ENCODE measurements at places on chromosomes 3 and 15.

DNA sequence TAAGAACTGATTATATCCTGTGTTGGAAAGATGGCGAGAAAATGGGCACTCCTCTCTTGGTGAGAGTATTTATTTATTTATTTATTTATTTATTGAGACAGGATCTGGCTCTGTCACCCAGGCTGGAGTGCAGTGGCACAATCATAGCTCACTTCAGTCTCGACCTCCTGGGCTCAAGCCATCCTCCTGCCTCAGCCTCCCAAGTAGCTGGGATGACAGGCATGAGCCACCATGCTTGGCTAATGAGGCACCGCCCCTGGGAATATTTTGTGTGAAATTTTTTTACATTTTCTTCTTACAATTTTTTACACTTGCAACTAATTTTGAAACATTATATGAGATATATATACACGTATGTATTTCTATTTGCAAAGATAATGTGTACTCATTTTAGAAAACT is 150.5 kb upstream of the PRR20G start:
- no peak for DNase-seq

DNA sequence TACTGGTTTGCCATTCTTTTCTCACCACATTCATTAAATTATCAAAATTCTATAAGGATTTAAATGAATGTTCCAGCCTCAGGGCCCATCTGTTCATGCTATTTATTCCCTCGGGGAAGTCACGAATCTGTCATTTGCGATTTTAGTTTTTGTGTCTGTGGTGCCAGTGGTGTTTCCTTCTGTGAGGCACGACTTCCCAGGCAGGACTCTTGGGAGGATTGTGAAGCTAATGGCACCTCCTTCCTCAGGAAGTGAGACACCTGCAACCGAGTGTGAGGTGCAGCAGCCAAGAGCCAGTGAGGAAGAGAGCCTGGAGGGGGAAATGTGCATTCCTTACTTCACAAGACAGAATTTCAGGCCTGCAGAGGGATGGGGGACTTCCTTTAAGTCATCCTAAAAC is 24.1 kb downstream of the SV2B start:
- DNase-seq: no peak

DNA sequence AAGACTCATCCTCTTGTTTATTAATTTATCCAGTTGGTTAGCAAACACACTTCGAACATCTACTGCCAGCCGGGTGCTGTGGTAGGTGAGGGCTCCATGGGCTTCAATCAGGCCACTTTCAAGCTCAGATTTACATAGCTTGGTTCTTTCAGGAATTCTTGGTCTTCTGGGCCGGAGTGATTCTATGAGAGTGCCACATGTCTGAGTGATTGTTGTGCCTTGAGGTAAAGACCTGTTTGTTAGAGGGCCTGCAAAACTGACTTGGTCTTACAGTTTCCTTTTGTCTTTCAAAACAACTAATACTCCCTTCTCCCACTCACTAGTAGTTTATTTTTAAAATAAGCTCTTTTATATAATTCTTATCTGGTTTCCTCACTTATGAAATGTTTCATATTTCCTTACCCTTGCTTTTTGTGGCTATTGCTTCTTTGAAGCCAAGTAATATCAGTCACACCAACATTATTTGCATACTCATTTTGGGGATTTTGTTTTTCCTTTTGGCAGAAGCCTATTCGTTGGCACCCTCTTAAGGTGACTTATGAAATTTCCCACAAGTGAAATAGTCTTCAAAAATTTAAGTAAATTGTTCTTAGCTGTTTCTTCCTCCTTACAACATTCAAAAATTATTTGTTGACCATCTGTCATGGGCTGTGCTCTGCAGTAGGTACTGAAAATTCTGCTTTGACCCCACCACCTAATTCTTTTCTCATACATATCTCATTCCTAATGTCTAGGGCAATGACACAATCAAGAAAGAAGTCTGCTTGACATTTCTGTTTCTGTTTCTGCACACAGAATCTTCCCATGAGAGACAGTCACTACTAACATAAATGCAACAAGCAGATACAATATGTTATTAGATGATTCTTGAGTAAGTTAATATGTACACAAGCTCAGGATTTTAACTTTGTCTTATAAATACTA is 120.2 kb downstream of the LRRC28 start:
- DNase-seq: no peak

DNA sequence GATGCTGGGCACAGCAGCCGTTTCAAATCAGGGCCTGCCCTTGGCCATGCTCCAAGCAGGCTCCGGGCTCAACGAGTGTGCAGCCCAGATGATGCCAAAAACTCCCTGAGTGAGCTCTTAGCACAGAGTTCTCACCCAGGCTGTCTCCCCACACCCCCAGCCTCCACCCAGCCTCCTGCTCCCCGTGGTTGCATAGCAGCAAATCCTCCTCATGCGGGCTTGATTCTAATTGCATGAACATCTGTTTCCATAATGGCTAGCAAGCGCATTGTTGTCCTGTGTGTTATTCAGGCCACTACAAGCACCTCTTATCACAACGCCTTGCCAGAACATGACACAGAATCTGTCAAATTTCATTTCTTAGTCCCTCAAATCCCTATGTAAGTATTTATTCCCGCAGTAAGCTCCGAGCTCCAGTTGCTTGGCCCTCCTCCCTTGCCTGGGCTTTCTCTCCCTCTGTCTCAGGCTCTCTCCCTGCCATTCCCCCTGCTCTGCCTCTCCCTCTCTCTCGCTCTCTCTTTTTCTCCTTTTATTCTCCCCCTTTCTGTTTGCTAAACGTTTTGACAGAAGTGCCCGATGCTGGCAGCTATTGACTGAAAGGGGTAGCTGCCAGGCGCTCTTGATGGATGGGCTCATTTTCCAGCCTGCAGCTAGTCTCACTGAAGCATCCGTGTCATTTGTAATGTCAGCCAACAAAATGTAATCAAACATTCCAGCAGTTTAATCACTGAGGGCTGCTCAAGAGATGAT is 306.5 kb downstream of the IL20RB start:
- DNase-seq: no peak
